ENCODE measurements at places on chromosomes 3 and 15. TPM values are rescaled to one million over a fixed set of nuclear protein-coding genes. Genes with fewer than 3 reads are reported as not detected.
A peak's percentile ranks its signal among the peaks of the same experiment; 100 is the strongest.

NOP10 gene
- total RNA-seq = 285 TPM

- peak; percentile 78 for DNase-seq
These were observed 4.7 kb downstream of the BHLHE40 start for GRCh38 chr3:4983739-4984510.

DNA sequence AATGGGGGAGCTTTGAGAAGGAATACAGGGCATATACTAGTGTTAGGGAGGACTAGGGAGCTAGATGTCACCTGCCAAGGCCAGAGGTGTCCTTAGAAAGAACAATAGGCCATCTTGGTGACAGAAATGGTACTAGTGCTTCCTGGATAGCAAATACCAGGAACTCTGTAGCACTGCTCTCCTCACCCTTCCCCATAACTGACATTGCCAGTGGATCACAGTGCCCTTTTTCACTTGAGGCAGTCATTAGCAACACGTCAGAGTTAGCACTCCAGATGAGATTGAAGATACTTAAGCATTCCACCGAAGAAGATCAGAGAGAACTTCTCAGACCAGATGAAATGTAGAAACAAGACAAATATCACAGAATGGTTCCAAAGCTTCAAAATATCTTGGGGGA lies 103.1 kb upstream of the PDZRN3 start:
- no peak for DNase-seq

GRCh38 chr3:138105598-138105997 lies 9.8 kb downstream of the DZIP1L start:
- no peak for DNase-seq

MCF2L2 gene
- total RNA-seq = 2.2 TPM

- no peak for DNase-seq
These were observed 31.9 kb upstream of the MCF2L2 start for GRCh38 chr3:183460081-183461055.

PSTPIP1 gene
- total RNA-seq = 94.5 TPM

CCK gene
- total RNA-seq = not detected

DNA sequence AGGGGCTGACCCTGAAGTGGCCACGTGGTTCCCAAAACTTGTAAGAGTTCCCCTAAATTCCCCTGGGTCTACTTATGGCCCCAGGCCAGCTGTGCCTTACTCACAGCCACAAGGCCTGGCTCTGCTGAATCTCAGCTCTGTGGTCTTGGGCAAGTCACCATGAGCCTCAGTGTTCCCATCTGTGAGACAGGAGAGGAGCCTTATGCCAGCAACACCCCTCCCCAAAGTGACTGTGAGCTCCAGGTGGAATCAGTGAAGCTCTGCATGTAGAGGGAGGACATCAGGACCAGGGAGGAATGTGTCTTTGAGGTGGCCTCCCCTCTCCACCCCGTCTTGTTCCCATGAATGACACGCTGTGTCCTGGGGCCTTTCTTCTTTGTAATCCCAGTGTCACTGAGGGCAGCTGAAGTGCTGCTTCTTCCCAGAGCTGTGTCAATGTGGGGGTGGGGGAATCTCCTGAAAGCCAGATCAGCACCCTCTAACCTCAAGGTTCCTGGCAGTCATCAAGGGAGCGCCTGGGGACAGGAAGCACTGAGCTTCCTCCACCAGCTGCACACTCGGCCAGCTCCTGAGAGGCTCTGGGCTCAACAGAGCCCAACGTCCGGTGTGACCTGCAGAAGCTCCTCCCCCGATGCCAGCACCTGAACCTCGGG lies 258.9 kb downstream of the UACA start:
- no peak for DNase-seq

TBC1D21 gene
- not detected for total RNA-seq

GRCh38 chr3:50661321-50661837 lies 13.3 kb upstream of the DOCK3 start:
- no peak for DNase-seq

GRCh38 chr3:148856384-148856783 lies 8.7 kb upstream of the CPA3 start:
- no peak for DNase-seq

DNA sequence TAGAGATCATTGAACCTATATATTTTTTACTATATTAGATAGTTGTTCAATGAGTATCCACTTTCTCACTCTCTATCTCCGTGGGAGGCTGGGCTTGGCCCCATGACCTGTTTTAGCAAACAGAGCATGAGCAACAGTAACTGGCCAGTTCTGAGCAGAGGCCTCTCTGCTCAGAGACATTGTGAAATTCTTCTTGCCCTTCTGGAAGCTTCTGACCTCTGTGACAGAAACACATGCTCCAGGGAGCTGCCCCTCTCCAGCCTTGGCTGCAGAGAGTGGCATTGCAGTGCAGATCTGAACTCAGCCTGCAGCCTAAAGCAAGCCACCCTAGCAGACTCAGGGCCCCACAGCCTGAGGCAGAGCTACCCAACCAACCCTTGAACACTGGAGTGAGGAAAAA lies 20.5 kb downstream of the FAM240A start:
- no peak for DNase-seq

All from activated naive CD8-positive, alpha-beta T cell treated with anti-CD3 and anti-CD28 coated beads for 36 hours (primary cell).